ENCODE measurements at places on chromosomes 6 and 20.

- DNase-seq: no peak
Observed at GRCh38 chr20:60501048-60501447, 542.8 kb downstream of the CDH26 start.

DNA sequence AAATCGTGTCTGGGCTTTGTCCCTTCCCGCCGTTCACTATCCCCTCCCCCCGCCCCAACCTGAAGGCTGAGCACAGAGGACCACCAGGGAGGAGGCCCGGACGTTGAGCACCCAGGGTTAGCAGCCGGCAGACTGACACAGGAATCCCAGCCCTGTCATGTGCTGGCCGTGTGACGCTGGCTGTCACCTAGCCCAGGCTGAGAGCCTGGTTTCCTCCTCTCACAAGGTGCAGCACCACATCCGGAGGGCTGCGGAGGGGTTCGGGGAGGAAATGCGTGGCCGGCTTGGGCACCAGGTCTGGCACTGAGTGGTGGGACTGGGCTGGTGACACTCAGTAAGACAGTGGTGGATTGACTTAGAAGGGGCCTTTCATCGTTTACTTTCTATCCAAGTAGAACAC lies 4.6 kb upstream of the LSM14B start:
- DNase-seq: no peak

GRCh38 chr20:56828402-56828801 lies 199.3 kb downstream of the TFAP2C start:
- no peak for DNase-seq

DNA sequence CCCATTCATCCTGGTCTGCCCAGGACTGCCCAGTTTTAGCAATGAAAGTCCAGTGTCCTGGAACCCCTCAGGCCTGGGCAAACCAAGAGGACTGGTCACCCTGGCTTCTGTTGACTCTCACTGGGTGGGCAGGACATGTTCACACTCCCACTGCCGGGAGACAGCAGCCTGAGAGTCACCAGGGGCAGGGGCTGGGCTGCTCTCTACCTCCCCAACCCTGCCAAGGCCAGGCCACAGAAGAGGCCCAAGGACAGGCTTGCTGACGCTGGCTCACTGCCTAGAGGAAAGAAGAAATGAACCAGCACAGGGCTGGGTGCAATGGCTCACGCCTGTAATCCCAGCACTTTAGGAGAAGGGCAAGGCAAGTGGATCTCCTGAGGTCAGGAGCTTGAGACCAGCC lies 36.9 kb downstream of the C20orf203 start:
- DNase-seq: no peak

- no peak for DNase-seq
Observed at GRCh38 chr20:9515214-9515585, 810 bp downstream of the LAMP5 start.

DNA sequence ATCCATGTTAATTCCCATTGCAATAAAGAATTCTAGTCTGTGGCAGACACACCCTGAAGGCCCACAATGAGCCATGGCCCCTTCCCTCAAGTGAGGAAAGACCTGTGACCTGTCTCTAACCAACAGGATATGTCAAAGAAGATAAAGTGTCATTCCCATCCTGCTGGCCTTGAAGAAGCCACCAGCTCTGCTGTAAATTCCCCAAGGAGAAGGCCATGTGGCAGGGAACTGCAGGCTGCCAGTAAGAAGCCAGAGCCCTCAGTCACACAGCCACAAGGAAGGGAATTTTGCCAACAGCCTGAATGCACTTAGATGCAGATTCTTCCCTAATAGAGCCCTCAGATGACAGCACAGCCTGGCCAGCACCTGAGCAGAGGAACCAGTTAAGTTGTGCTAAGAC lies 24.8 kb downstream of the VIP start:
- no peak for DNase-seq

DNA sequence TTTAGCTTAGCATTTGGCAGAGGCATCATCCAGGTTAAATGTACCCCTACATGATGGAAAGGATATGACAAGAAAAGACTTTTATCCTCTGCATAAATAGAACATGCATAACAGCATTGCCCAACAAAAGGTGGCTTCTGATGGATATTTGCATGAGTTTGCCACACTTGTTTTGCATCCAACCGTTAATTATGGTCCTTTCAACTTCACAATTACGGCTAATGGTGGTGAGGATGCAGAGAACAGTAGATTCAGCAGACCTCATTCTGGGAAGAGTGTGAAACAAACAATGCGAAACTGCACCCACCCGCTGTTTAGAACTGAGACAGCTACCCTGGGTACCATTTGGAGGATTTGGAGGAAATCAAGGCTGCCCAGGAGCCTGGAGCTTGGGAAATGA lies 690.9 kb upstream of the CHD6 start:
- DNase-seq: no peak

DNA sequence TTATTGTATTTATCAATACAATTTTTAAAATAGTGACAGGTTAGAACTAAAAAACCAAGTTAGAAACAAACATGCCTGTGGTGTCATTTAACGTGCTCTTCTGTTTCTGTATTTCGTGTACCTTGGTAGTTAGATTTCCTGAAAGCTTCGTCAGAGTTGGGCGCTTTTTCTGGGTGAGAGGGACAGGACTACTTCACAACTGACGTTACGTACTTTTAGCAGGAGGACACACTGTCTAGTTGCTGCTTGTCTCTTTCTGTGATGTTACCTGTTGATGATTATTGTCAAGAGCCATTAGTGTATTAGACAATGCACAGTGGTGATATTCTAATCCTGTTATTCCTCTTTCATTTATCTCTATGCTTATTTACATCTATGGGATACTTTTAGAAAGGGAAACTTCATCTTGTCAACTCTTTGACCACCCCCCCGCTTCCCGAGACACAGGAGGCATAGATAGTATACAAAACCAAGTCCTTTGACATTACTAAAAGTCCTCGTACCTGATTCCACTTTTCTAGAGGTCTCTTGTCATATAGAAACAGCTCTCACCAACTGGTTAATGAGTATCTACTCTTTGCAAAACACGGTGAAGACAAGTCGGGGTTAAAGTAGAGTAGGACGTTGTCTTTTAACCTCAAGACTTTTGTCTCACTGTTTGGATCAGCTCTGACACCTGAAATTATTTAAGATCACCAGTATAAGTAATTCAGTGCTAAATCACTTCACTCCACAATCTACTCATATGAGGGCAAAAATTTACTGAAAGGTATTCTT lies 96.3 kb downstream of the LYRM2 start:
- no peak for DNase-seq

DNA sequence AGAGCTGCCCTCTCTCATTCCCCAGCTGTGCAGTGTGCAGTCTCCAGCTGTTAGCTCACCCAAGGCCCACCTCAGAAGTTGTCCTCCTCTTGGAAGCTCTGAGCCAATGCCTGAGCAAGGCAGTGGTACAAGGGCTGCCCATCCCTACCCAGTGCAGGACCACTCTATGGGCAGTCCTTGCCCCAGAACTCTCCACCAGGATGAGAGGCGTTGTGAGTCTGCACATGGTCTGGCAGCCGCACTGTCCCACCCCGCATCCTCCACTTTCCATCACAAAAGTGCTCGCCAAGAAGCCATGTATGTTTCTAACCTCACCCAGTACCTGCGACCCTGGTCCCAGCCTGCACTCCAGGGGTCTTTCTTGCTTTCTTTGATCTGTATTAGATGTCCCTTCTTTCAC lies 175.1 kb upstream of the PMEPA1 start:
- no peak for DNase-seq

- DNase-seq: no peak
Observed at GRCh38 chr6:113779656-113780055, 77.5 kb upstream of the MARCKS start.

DNA sequence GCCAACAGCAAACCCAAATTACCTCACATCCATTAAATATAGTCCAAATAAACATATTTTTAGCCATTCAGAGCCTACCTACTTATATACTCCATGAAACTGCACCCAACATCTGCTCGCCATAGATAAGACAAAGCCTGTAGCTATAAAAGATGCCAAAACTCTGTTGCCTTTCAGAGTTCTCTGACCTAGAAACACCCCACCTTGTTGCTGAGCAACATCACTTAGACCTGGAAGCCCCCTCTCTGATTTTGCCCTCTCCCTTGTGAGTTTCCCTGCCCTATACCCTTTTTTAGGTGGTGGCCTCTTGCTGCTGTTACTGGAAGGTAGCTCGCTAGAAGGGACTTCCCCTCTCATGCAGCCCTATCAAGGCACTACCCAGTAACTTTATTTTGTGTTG lies 27.7 kb upstream of the FBXL4 start:
- no peak for DNase-seq

DNA sequence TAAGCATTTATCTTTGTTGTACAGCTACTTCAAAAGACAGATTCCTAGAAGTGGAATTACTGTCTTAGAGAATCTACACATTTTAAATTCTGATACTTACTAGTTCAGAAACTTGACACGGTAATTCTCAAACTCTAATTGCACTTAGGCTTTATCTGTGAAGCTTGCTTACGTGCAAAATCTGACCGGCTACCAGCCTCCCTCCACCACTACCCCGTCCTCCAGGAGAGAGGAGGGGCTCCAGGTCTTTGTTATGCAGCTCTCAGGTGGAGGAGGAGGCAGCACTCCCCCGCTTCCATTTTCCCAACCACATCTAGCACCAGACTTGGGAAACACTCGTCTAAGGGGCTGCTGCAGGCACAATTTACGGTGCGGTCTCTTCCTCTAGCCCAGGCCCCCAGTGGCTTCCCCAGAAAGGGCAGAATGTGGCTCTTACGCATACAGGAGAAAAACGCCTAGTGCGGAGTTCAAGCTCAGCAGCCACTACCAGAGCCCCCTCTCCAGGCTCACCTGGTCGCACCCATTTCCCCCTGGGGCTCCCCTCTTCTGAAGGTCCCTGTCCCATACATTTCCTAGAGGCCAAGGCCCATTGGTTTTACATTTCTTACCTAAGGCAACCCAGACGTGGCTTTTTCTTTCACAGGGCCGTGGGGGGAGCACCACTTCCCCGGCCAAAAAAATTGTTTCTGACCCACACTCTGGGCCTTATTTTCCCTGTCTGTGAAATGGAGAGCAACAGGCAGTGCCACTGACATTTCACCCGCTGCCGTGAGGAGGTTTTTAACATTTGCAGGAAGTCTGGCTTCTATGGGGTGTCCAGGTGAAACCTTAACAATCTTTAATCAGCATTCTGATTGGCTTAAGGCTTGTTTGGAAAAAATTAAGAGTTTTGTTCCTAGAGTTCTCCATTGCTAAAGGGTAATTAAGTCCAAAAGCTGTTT lies 1.6 kb upstream of the TGIF2 start:
- no peak for DNase-seq

- DNase-seq: peak; percentile 51
Observed at GRCh38 chr6:140208286-140208685, 833.8 kb upstream of the CITED2 start.

DNA sequence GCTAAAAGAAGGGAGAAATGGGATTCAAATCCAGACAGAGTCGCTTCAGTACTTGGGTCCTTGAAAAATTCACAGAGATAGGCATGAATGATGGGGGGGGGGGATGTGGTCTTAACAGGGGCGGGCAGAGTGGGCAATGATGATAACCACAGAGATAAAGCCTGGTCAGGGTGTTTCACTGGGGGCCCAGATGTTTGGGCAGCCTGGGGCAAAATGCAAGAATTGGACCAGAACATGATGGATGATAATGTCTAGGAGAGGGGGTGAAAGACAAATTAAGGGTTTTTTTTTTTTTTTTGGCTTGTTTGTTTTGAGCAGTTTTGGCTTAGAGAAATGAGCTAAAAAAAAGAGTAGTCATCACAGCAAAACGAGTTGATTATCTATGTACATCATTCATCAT lies 57.4 kb downstream of the LAMP5 start:
- no peak for DNase-seq

GRCh38 chr20:37565134-37565811 lies 37.6 kb upstream of the BLCAP start:
- DNase-seq: no peak

Data from NCI-H2081 treated with DMSO at 0.1 percent for 48 hours (cell line).